ENCODE measurements at places on chromosomes 7 and 10. TPM values are rescaled to one million over a fixed set of nuclear protein-coding genes. Genes with fewer than 3 reads are reported as not detected.
A peak's percentile ranks its signal among the peaks of the same experiment; 100 is the strongest.

Gene TOMM7
- total RNA-seq: 279 TPM

Gene SHTN1
- 0.28 TPM for total RNA-seq

Gene ANXA11
- 273 TPM for total RNA-seq

Gene SLC35B4
- total RNA-seq: 15.2 TPM

Gene EXOC6
- total RNA-seq: 9.9 TPM

Gene CALML3
- not detected for total RNA-seq

Gene EMX2
- total RNA-seq: not detected

Gene PTF1A
- not detected for total RNA-seq

Gene NODAL
- 0.25 TPM for total RNA-seq

Gene NEUROD6
- not detected for total RNA-seq

Gene GIMAP2
- total RNA-seq: 120 TPM

Gene FOXP2
- not detected for total RNA-seq

Gene CALD1
- 0.38 TPM for total RNA-seq

Gene RSPH10B2
- total RNA-seq: 0.43 TPM

Gene ZNF467
- 0.33 TPM for total RNA-seq

Gene MAGI2
- 0.13 TPM for total RNA-seq

GRCh38 chr10:87660484-87661133, 931 bp downstream of the PAPSS2 start:
- no peak for DNase-seq
- peak overlapping the region; percentile 43 for H3K4me3 ChIP-seq

DNA sequence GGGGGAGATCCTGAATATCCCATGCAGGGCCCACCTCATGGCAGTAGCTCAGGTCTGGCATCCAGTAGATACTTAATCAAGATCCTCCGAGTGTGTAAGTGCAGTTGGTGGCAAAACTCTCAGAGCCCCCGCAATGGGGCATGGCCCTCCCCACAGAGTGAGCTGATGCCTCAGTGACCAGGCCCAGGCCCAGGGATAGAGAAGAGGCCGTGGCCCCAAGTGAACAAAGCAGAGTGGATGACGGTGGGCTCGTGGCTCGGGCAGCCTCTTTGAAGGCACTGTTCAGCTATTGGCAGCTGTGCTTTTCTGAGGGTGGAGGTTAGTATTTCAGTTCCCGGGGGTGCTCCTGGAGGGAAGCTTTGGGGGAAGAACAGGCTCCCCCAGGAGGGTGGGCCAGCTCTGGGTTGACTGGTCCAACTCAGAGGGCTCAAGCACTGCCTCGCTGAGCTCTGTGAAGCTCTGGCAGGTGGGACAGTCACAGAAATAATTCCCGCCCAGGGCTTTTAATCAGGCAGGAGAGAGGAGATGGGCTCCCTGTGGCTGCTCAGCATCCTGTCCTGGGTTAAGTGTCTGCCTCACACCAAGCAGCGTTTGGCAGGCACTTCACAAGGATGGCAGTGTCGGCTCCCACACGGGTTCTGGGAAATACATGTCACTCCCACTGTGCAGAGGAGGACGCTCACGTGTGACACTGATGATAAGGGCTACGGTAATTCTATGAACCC, 583.6 kb downstream of the TCERG1L start:
- H3K27me3 ChIP-seq: no peaks in the 10 kb centered on the region
- H3K27ac ChIP-seq: no peak overlapping the region
- no peaks in the 10 kb centered on the region for H3K36me3 ChIP-seq
- no peak for DNase-seq
- H3K4me3 ChIP-seq: no peak overlapping the region

GRCh38 chr7:134420424-134421125, 38.3 kb downstream of the AKR1B1 start:
- H3K4me3 ChIP-seq: no peak overlapping the region
- H3K4me1 ChIP-seq: no peaks in the 10 kb centered on the region
- no peaks in the 10 kb centered on the region for H3K36me3 ChIP-seq
- H3K27me3 ChIP-seq: peaks cover 7% of the 10 kb centered on the region

- H3K4me3 ChIP-seq: no peak overlapping the region
- no peak overlapping the region for H3K27ac ChIP-seq
- no peak for DNase-seq
- no peaks in the 10 kb centered on the region for H3K4me1 ChIP-seq
- no peaks in the 10 kb centered on the region for H3K27me3 ChIP-seq
Observed at GRCh38 chr10:76281659-76282058, 850.2 kb downstream of the LRMDA start.

DNA sequence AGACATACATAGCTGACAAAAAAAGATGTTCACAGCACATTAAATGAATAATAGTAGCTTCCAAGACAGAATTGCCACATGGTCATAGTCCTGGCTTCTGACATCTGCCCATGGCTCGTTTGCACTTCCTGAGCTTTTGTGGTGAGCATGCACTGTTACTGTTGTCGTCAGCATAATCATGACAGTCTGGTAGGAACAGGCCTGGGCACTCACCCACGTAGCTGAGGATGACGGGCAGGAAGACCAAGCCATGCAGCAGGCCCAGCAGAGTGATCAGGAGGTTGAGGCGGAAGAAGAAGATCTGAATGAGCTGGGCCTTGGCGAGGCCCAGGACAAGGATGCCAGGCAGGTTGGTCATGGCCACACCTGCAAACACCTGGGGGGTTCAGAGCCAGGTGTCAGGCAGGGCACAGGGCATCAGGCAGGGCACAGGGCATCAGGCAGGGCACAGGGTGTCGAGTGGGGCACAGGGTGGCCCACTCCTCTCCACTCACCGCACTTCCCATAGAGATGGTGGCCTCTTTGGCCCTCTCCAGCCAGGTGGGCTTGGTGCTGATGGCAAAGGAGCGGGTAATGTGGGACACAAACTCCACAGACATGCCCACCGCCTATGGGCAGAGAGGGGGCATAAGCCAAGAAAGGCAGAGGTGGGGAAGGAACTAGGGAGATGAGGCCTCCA, 25.3 kb upstream of the NUDCD3 start:
- no peak overlapping the region for H3K4me3 ChIP-seq
- no peaks in the 10 kb centered on the region for H3K36me3 ChIP-seq
- no peaks in the 10 kb centered on the region for H3K4me1 ChIP-seq
- DNase-seq: no peak
- no peak overlapping the region for H3K27ac ChIP-seq

GRCh38 chr7:155861480-155861868, 49.2 kb upstream of the SHH start:
- H3K27ac ChIP-seq: no peak overlapping the region
- H3K27me3 ChIP-seq: peaks cover 3% of the 10 kb centered on the region
- no peaks in the 10 kb centered on the region for H3K4me1 ChIP-seq
- peak; percentile 3 for DNase-seq
- H3K4me3 ChIP-seq: no peak overlapping the region

- H3K4me1 ChIP-seq: no peaks in the 10 kb centered on the region
- no peak overlapping the region for H3K4me3 ChIP-seq
- H3K27ac ChIP-seq: no peak overlapping the region
- H3K27me3 ChIP-seq: peaks cover 32% of the 10 kb centered on the region
- no peaks in the 10 kb centered on the region for H3K36me3 ChIP-seq
Observed at GRCh38 chr10:124899151-124899550, 42.8 kb upstream of the ZRANB1 start.

- no peak for DNase-seq
- H3K4me1 ChIP-seq: no peaks in the 10 kb centered on the region
- peaks cover 2% of the 10 kb centered on the region for H3K27me3 ChIP-seq
- no peak overlapping the region for H3K4me3 ChIP-seq
- no peaks in the 10 kb centered on the region for H3K36me3 ChIP-seq
Observed at GRCh38 chr10:78944723-78945312, 123.9 kb upstream of the ZMIZ1 start.

- no peaks in the 10 kb centered on the region for H3K27me3 ChIP-seq
- no peak overlapping the region for H3K27ac ChIP-seq
- DNase-seq: no peak
- H3K4me3 ChIP-seq: no peak overlapping the region
- H3K36me3 ChIP-seq: peaks cover 31% of the 10 kb centered on the region
- H3K4me1 ChIP-seq: peaks cover 24% of the 10 kb centered on the region
Observed at GRCh38 chr10:102814873-102815661, 22.1 kb downstream of the CYP17A1 start.

DNA sequence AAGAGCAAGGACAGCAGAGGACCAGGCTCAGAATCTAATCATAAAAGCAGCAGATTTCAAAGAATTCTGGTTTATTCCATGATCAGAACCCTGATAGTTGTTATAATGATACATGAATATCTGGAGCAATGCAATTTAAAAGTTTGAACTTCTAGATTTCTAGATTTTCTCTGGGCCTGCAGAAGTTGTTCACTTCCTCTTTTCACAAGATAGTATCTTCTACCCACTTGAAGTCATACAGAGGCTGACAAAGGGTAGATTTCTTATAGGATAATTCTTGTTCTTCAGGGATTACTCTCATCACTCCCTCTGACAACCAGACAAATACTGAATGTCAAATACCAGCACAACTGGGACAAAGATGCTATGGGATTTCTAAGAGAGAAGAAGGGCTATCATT, 320.0 kb upstream of the ETV1 start:
- no peaks in the 10 kb centered on the region for H3K4me1 ChIP-seq
- H3K36me3 ChIP-seq: no peaks in the 10 kb centered on the region
- no peak for DNase-seq
- H3K27ac ChIP-seq: no peak overlapping the region
- H3K4me3 ChIP-seq: no peak overlapping the region

GRCh38 chr7:156559001-156559400, 81.6 kb upstream of the RNF32 start:
- H3K4me1 ChIP-seq: no peaks in the 10 kb centered on the region
- H3K27me3 ChIP-seq: peaks cover 8% of the 10 kb centered on the region
- no peak for DNase-seq
- H3K27ac ChIP-seq: no peak overlapping the region
- no peak overlapping the region for H3K4me3 ChIP-seq

GRCh38 chr7:111535142-111535870, 27.0 kb downstream of the IMMP2L start:
- no peak overlapping the region for H3K27ac ChIP-seq
- DNase-seq: no peak
- no peak overlapping the region for H3K4me3 ChIP-seq
- H3K27me3 ChIP-seq: no peaks in the 10 kb centered on the region
- H3K4me1 ChIP-seq: no peaks in the 10 kb centered on the region

- peaks cover 78% of the 10 kb centered on the region for H3K36me3 ChIP-seq
- peak overlapping the region; percentile 77 for H3K4me3 ChIP-seq
- no peaks in the 10 kb centered on the region for H3K27me3 ChIP-seq
- peaks cover 94% of the 10 kb centered on the region for H3K4me1 ChIP-seq
- peak; percentile 63 for DNase-seq
- peak overlapping the region; percentile 89 for H3K27ac ChIP-seq
Observed at GRCh38 chr10:14569274-14570060, 205.2 kb downstream of the FAM107B start.

DNA sequence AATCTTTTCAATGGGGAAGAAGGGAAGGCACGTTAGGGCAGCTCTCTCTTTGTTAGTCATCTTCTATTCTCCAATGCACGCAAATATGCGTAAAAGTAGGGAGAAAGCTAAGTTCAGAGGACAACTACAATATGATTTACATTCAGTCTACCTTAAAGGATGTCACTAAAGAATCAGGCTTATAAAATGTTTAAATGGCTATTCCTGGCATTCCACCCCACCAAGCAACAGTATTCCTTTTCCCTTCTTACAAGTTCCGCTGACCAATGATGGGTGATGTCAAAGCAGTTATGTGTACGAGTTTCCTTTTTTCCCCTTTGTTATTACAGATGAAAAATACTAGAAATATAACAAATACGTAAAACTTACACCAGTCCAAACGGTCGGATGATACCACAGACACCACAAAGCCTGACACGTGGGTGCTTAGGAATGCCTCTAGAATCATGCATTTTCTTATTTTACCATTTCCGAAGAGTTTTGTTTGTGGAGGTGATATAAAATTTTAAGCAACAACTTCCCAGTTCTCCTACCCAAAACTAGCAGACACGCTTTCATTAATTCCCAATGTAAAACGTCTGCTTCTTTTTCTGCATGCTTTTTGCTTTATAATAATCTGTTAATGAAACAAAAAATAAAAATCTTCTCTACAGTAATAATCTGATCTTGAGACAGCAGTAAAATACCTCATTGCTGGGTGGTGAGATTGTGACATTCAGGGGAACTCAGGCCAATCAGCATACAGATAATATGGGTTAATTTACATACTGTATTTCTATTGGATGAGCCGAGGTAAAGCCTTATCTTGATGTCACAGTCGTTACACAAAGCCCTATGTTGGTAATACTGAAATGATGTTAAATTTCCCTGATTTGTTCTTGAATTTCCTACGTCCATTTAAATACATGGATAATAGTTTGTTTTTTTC, 708 bp upstream of the GPR85 start:
- DNase-seq: no peak
- no peak overlapping the region for H3K4me3 ChIP-seq
- no peak overlapping the region for H3K27ac ChIP-seq
- peaks cover 4% of the 10 kb centered on the region for H3K4me1 ChIP-seq
- H3K27me3 ChIP-seq: peaks cover 43% of the 10 kb centered on the region

- no peaks in the 10 kb centered on the region for H3K36me3 ChIP-seq
- H3K4me1 ChIP-seq: no peaks in the 10 kb centered on the region
- no peak overlapping the region for H3K27ac ChIP-seq
- H3K27me3 ChIP-seq: no peaks in the 10 kb centered on the region
Observed at GRCh38 chr7:97982647-97983046, 7.3 kb downstream of the OCM2 start.

- H3K36me3 ChIP-seq: no peaks in the 10 kb centered on the region
- DNase-seq: no peak
- no peaks in the 10 kb centered on the region for H3K27me3 ChIP-seq
- H3K4me1 ChIP-seq: no peaks in the 10 kb centered on the region
- H3K4me3 ChIP-seq: no peak overlapping the region
Observed at GRCh38 chr10:129179245-129179971, 287.6 kb upstream of the MGMT start.

GRCh38 chr7:70752794-70753241, 379.1 kb upstream of the GALNT17 start:
- peaks cover 3% of the 10 kb centered on the region for H3K36me3 ChIP-seq
- no peaks in the 10 kb centered on the region for H3K4me1 ChIP-seq
- H3K27me3 ChIP-seq: no peaks in the 10 kb centered on the region
- H3K27ac ChIP-seq: no peak overlapping the region

- DNase-seq: no peak
- no peaks in the 10 kb centered on the region for H3K36me3 ChIP-seq
Observed at GRCh38 chr7:92968502-92968901, 132.1 kb upstream of the CDK6 start.

- peaks cover 10% of the 10 kb centered on the region for H3K27me3 ChIP-seq
- no peak overlapping the region for H3K27ac ChIP-seq
- no peak overlapping the region for H3K4me3 ChIP-seq
- DNase-seq: no peak
Observed at GRCh38 chr10:69468751-69469089, 17.5 kb downstream of the TSPAN15 start.

DNA sequence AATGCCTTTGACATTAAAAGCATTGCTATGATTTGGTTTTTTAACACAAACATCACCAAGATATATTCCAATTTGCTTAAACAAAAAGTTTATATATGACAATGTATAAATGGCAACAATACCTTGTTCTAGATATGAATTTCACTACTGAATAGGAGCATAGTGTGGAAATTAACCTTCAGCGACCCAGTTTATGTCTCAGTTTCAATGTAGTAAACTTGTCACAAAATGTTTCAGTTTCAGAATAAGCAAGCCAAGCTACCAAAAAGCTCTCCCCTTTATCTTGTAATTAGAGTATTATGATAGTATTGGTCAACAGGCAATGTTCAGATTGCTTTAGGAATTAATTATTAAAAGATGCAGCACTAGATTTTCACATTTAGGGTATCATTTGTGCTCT, 99.6 kb upstream of the PCDH15 start:
- H3K36me3 ChIP-seq: no peaks in the 10 kb centered on the region
- no peak for DNase-seq
- H3K4me3 ChIP-seq: no peak overlapping the region
- H3K27ac ChIP-seq: no peak overlapping the region
- H3K27me3 ChIP-seq: no peaks in the 10 kb centered on the region
- H3K4me1 ChIP-seq: no peaks in the 10 kb centered on the region
